ENCODE measurements at places on chromosomes 6 and 20.

- no peak for DNase-seq
Measured at GRCh38 chr6:17473554-17473953, 80.2 kb downstream of the CAP2 start.

DNA sequence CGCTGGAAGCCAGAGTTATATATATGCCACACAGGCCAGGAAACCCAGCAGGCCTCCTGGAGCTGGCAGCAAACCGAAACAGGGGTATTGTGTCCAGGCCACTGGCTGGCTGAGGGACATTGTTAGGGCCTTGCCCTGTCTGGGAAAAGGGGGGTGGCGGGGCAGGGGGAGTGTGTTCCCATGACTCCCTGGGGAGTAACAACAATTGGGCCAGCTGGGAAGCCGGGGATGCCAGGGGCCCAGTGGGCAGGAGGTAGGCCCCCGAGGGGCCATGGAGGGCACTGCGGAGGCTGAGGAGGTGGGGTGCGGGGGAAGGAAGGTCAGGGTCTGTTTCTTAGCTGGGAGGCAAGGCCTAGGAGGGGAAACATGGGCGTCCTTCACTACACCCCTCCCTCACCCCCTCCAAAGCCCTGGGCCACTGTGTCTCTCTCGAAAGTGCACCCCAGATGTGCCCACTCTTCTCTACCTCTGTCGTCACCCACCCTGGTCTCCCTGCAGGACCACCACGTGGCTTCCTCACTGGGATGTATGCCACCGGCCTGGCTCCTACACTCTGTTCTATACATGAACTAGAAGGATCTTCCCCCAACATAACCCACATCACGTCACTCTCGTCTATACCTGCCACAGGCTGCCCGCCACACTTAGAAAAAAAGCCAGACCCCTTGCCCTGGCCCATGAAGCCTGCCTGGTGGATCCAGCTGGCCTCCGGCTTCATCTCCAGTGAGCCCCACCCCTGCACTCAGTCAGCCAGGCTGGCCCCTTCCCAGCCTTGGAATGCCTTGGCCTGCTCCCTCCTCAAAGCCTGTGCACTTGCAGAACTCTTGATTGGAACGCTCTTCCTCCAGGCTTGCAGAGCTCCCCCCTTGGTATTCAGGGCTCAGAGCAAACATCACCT is 7.8 kb upstream of the E2F1 start:
- DNase-seq = no peak

DNA sequence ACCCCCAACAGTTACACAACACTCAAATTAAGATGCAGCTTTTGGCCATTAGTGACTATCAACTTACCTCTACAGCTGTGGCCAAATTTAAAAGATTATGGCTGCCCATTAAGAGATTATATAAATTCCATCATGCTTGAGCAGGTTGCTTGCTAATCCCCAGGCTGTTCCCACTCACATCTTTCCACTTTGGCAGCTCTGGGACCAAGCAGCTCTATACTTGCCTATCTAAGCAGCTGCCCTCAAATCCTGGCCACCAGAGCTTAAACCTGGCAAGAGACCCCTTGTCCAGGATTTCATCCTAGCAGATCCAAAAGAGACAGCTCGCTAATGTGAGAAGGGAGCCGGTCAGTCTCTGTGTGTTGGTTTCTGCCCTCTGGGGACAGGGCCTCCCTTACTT is 127.9 kb downstream of the SLC23A2 start:
- DNase-seq = no peak

DNA sequence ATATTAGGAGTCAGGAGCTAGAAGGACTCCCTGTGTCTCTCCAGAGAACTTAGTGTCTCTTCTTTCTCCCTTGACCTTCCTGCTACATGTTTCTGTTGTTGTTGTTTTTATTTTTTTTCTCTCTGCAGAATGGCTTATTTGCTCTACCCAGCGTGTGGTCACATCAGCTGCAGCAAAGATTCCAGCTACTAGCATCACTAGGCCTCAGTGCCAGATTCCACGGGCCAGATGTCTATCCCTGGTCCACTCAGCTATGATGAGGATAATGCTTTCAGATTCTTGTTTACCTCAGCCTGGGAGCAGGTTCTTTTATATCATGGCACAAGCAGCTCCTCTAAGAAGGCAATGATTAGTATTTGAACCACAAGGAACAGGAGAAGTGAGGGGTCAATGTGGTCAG is 110.0 kb downstream of the PLCB1 start:
- DNase-seq = no peak

- no peak for DNase-seq
Measured at GRCh38 chr6:39061182-39061581, 12.6 kb downstream of the GLP1R start.

DNA sequence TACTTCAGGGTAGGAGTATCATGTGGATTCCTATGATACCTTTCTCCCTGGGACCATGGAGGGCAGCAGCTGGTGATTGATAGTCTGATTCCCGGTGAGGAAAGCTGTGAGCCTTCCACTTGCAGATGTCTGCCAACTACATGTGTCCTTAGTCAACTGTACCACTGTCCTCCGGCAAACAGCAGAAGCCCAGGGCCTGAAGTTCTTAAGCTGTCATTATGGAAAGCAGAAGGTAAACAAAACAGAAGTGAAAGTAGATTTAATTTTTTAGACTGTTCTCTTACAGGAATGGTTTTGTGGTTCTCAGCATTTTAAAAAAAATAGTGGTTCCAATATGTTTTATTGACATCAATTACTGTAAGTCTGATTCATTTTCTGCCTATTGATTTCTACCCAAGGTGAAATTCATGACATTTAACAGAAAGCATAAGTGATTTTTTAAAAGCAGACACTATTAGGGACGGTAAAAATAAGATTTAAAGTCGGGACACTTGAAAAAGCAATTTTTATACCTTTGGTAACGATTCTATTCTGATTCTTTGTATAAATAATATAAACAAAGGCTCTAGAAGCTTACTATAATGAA is 36.6 kb downstream of the PTPN1 start:
- DNase-seq = no peak

DNA sequence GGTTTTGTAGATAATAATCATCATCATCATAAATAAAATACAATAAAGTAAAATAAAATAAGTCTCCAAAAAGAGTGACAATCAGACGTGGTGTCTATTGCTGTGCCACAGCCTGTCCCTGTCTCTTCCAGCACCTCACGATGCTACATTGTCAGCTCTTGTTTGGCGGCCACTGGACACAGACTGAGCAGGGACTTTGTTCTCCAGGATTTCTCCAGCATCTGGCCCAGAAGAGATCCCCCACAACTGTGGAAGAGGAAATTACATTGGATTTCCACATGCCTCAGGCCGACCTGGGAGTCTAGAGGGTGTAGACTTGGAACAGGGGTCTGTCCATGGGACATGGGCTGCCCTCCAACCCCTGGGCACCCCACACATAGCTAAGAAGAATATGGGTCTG is 39.2 kb upstream of the RALY start:
- no peak for DNase-seq

GRCh38 chr6:118203545-118203944 is 296.5 kb downstream of the SLC35F1 start:
- no peak for DNase-seq

DNA sequence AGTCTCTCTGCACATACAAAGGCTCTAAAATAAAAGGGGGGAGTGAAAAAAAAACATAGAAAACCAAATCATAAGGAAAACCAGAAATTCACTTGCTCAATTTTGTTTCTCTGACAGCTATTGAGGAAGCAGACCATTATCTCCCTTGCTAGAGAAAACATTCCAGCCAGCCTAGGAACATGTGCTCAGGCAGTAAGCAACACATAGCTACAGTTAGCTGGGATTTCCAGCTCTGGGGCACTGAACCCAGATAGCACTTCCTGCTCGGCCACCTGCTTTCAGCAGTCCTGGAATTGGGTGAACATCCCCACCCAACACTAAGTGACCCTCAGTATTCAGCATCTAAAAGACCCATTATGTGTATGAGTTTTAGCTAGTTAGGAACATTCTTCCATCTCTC is 61.3 kb downstream of the TNFRSF21 start:
- no peak for DNase-seq

GRCh38 chr6:111942561-111942960 is 69.3 kb upstream of the FYN start:
- DNase-seq = no peak

GRCh38 chr6:11688425-11688709 is 90.2 kb downstream of the ADTRP start:
- DNase-seq = no peak

DNA sequence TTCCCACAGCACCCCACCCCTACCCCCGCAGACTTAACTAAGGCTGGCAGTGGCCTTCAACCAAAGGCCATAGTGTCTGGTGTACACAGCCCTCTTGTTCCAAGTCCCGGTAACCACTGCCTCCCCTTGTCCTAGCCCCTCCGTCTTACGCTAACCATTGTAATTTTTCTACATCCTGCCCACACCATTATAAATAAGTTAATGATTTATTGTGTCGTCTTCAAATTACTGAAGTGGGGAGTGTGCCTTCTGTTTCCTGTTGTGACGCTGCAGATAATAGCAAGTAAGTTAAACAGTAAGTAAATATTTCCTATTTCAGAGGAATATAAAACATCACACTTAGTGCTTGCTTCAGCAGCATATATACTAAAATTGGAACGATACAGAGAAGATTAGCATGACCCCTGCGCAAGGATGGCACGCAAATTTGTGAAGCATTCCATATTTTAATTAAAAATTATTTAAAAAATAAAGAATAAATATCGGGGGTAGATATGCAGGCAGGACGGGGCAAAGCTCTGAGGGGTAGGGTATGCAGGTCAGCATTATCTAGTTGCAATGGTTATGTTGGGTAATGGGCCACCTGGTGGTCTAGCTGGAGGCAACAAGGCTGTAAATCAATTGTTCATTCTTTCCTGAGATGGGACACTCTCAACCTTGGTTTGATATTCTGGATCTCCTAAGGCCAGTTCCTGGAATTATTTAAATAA is 15.1 kb downstream of the SRSF6 start:
- DNase-seq = no peak

DNA sequence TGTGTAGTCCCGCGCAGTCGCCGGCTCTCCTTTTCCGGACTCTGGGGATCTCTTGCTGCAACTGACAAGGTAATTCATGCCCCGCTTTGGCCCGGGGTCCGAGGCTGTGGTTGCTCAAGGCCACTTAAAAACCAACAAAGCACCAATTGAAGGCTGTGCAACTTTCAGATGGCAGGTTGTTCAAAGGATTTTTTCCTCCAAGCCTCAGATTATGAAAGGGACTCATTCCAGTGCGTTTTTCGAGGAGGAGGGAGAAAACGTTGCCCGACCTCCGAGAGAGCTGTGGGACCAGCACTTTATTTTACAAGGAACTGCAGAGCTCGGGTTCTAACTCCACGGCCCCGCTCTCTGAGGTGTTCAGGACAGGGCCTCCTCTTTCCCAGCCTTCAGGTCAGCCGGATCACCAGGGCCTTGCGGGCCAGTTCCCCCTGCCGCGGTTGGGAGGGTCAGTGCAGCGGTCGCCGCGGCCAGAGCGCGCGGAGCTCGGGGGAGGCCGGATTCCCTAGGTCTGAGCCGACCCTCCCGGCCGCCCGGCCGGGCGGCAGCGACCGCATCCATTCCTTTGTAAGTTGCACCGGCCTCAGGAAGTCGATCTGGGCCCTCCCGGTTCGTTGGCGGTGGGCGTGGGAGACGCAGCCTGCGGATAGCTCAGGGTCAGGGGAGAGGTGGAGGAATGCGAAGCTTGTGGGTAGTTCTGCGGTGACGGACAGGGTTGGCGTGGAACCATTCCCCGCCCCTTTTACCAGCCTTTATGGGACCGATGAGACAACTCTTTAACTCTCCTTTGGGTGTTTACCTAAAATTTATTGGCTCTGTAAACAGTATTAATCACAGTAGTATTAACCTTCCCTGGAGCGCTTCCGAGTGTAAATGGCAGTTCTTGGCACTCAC is 1.6 kb downstream of the UTRN start:
- DNase-seq = peak; percentile 86

DNA sequence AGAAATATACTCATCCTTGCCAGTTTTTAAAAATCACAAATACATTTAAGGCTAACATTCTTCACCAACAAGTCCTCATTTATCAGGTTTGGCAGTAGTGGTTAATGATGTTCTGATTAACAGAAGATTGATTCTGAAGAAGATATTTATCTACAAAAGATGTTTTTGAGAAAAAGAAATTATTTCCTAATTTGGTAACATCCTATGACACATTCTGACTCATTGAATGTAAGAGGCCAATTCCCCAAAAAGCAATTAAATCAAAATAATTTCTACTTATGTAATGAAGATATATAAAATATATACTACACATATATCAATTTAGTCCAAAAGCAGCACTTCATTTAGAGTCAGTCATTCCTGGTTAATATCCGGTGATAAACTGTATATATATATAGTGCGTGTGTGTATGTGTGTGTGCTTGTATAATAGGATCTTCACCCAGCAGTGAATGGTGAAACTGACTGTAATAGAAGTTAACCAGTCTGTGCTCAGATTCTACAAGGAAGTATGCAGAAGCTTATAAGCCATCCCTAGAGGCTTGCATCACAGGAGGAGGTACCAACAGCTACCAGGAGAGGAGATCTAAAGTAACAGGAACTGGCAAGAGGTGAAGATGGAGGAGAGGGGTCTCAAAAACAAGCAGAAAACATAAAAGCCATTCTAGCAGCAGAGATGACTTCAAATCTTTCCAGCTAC is 82.9 kb upstream of the MARCKS start:
- DNase-seq = no peak

- no peak for DNase-seq
Measured at GRCh38 chr6:109787312-109787711, 96.2 kb downstream of the FIG4 start.

GRCh38 chr6:24584382-24584720 is 61.6 kb downstream of the KIAA0319 start:
- DNase-seq = no peak

- DNase-seq = no peak
Measured at GRCh38 chr20:46264391-46265266, 43.7 kb downstream of the CDH22 start.

DNA sequence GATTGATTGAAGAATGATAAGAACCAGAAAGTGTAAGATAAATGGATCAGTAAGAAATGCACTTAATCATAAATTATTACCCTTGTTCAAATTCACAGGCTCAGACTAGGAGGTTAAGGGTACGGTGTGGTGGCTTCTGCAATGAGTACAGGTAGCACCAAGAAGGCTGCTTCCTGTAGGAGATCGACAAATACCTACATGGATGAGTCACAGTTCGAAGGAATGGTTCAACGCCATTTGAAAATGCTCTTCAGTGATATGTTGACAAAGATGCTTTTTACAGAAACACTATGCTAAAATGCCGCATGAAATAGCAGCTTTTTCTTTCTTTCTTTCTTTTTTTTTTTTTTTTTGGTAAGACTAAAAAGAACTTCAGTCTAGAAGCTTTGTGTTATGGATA is 116.2 kb downstream of the DTNBP1 start:
- no peak for DNase-seq
